Mesothelial cell of epicardium (in vitro differentiated cells): ENCODE measurements at places on chromosomes 7 and 10.

- DNase-seq = no peak
These were observed 150.1 kb upstream of the NPS start for GRCh38 chr10:127398971-127399365.

GRCh38 chr7:124460056-124460450 lies 305.5 kb downstream of the GPR37 start:
- DNase-seq = no peak

GRCh38 chr7:70540641-70541040 lies 591.3 kb upstream of the GALNT17 start:
- DNase-seq = no peak

GRCh38 chr7:32217341-32218153 lies 147.3 kb upstream of the PDE1C start:
- no peak for DNase-seq

- no peak for DNase-seq
These were observed 95.4 kb downstream of the ELMO1 start for GRCh38 chr7:37352974-37353948.

DNA sequence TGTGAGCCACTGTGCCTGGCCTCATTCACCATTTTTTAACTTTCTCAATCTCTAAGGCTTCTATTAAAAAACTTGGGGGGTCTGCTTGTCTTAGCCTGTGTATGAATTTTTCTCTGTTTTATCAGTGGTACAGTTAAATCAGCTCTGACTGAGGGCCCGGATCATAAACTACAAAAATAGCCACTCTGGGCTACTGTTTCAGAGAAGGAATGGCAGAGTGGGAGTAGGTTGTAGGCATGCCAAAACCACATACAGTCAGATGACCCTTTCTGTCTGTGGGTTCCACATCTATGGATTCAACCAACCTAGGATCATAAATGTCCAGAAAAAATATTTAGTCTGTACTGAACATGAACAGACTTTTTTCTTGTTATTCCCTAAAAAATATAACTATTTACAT lies 21.3 kb downstream of the TBC1D12 start:
- no peak for DNase-seq

- no peak for DNase-seq
These were observed 103.7 kb downstream of the MACC1 start for GRCh38 chr7:20113427-20114027.

GRCh38 chr10:100739517-100740368 lies 5.6 kb upstream of the PAX2 start:
- no peak for DNase-seq

DNA sequence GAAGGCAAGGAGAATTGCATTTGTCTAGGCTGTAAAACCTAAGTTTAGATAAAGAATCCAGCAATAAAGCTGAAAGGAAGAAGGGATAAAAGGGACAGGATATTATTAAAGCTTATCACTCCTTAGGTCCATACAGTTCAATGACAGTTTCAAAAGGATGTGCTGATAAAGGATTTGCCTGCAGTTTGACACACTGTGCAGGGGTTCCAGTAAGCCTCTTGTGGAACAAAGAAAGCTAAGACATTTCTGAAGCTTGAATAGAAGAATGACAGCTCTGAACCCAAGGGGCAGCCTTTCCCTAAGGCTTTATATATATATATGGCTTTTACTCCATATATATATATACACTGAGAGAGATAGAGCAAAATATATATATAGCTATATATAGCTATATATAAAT lies 276.8 kb upstream of the GRM3 start:
- DNase-seq = no peak

DNA sequence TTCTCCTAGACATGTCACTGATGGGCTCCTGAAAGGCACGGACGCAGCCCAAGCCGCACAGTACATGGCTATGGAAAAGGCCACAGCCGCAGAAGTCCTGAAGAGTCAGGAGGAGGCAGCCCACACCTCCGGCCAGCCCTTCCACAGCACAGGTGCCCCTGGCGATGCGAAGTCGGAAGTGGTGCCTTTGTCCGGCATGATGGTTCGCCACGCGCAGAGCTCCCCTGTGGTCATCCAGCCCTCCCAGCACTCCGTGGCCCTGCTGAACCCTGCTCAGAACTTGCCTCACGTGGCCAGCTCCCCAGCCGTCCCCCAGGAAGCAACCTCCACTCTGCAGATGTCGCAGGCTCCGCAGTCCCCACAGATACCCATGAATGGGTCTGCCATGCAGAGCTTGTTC lies 199.4 kb downstream of the ARHGAP21 start:
- DNase-seq = no peak

- no peak for DNase-seq
These were observed 5.2 kb downstream of the CLIP2 start for GRCh38 chr7:74294191-74294998.

DNA sequence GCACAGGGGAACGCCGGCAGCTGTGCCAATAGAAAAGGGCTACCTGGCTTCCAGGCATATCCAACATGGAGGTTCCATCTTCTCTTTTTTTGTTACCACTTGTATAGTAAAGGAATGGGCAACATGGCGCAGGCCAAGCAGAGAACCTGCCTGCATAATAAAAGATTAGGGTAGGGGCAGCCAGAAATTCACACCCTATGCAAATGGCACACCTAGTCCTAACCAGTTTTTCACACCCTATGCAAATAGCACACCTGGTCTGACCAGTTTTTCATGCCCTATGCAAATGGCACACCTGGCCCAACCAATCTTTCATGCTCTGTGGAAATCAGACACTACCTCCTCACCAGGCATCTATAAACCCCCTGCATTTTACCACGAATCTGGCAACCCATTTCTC lies 369.5 kb downstream of the IPMK start:
- no peak for DNase-seq

- no peak for DNase-seq
These were observed 147.1 kb upstream of the GHITM start for GRCh38 chr10:83991986-83992753.

DNA sequence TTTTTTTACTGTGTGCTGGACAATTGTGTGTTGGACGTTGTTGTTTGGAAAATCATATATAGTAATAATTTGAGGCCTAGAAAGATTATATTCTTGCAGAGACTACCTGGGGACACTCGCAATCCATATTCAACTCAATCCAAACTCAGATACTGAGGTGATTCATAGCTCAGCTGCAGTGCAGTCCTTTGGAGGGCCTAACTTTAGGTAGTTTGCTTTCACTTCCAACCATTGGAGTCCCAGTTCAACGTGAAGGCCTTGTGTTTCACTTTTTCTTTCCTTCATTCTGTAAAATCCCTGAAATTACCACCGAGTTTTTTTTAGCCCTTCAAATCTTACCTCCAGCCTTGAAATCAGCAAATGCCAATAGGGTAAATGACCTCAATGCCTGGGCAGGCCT lies 32.3 kb downstream of the ATRNL1 start:
- no peak for DNase-seq

DNA sequence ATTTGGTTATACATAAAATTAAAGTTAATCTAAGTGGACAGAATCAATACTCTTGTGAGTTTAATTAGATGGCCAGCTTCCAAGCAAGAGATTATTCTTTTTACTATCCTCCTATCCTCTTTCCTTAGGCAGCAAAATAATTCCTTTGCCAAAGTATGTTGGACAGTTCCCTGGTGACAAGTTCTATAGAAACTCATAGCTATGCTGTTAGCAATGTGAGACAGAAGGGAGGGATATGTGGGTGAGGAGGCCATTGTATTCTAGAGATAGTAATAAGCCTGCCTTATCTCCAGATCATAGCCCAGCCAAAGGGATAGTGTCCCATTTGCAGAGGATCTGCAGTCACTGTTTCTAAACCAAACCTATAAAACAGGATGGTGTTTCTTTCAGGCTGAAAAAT lies 181.6 kb upstream of the HDAC9 start:
- DNase-seq = no peak

DNA sequence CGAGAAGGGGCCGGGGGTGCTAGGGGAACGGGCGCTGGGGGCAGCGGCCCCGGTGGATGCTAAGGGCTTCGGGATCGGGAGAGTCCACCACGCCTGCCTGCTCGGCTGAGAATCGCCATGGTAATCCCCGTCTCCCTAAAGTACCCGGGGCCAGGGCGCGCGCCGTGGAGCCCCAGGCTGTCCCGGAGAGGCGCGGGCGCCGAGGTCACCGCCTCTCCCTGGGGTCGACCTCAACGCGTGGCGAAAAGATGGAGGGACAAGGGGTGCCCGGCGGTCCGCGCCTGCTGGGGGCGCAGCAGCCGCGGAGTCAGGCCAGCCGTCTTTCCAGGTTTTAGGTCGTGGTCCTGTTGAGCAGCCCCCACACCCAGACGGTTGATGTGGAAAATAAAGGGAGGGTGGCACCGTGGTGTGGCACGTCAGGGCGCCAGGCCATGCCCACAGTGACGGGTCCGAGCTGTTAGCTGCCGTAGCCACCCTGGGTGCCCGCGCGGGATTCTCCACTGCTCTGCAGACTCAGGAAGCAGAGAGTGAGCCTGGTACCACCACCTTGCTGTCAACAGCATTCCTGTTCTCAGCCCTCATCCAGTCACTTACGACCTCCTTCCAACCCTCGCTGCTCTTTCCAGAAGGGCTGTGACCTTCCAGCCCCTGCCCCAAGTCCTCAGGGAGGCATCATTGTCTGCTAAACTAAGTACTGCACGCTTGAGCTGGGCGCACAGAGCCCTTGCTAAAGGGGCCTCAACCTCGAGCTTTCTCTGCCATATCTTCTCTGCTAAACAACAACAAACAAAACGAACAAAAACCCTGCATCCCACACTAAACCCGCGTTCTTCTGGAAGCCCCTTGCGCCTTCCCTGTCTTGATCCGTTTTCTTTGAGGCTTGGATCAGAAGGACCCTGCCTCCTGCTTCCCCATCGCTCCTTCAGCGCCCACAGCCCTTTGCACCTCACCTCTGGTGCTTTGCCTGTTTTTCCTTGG lies 666 bp downstream of the SMKR1 start:
- no peak for DNase-seq

- no peak for DNase-seq
These were observed 116.3 kb downstream of the ALOX5 start for GRCh38 chr10:45490277-45490676.

DNA sequence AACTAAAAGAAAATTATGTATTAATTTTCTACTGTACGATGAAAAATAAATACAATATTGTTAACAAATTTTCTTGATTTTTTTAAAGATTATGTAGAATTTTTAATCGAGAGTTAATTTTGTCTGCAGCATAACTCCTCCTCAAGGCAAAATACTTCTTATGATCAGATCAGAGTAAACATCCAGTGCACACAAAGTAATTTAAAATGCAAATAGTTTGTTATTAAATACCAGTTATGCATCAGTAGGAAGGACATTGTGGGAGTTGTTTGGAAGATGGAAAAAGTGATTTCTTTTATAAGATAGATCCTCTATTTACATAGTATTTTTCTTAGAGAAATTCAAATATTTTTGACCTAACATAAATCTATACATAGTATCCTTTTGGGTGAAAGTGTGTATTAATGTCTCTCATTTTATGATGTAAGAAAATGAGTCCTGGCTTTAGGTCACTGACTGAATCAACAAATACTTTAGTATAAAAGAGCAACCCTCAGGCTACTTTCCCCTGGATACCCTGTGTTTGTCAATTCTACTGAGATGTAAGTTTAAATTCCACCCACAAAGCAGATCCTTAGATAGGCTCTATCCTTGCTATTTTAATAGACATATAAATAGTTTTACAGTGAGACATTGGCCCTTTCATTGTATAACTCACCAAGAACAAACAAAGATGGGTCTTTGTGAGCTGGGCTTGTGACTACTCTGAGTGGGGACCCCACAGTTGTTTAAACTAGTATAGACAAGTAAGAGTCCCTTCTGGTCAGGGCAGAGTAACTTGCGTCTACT lies 1133.7 kb downstream of the GATA3 start:
- DNase-seq = no peak

GRCh38 chr10:51186361-51186760 lies 112.1 kb downstream of the PRKG1 start:
- DNase-seq = no peak

DNA sequence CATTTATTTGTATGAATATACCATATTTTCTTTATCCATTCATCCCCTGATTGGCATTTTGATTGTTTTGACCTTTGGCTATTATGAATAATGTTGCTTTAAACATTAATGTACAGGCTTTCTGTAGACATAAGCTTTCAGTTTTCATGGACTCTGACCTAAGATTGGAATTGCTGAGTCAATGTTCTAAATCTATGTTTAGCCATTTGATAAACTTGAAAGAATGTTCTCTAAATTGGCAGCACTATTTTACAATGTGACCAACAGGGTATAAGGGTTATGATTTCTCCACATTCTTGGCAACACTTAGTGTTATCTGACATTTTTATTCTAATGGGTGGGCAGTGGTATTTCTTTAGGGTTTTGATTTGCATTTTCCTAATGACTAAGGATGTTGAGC lies 229.7 kb upstream of the ETV1 start:
- DNase-seq = no peak

DNA sequence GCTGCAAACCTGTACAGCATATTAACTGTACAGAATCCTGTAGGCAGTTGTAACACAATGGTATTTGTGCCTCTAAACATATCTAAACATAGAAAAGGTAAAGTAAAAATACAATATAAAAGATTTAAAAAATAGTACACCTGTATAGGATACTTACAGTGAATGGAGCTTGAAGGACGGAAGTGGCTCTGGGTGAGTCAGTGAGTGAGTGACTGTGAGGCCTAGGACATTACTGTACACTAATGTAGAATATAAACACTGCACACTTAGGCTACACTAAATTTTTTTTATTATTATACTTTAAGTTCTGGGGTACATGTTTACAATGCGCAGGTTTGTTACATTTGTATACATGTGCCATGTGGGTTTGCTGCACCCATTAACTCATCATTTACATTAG lies 97.3 kb upstream of the STK17A start:
- no peak for DNase-seq

DNA sequence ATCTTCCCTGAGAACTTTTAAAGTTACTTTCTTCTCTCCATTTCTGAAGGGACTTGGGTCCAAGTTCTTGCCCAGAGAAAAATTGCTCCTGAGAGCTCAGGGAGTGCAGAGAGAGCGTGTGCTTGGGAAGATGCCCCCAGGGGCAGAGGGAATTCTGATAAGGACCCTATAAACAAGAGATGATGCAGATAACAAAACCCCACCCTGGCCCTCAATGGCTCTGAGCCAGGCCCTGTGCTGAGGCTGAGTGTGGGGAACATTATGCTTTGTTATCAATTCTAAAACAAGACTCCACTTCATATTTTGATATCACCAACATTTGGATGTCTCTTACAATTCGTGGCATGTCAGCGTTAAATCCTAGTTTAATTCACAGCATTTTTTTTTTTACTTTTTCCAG lies 34.4 kb upstream of the HABP2 start:
- no peak for DNase-seq

DNA sequence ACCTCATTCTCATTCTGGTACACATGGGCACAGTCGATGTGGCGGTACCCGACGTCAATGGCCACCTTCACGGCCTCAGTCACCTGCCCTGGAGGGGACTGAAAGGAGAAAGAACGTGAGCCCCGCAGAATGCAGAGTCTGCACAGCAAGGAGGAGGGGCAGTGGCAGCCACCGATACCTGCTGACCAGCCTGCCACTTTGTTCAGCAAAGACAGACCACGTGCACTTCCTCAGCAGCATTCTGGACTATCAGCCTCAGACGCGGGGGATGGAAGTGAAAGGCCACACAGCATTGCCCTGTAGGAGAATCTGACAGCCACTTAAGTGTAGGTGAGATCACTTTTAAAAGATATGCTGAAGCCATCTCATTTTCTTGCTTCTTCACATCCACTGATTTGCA lies 7.2 kb downstream of the AKR1B1 start:
- DNase-seq = no peak

GRCh38 chr7:7764520-7765396 lies 46.4 kb upstream of the RPA3 start:
- no peak for DNase-seq

GRCh38 chr10:95303950-95304349 lies 13.1 kb upstream of the PDLIM1 start:
- no peak for DNase-seq
